Sciatic nerve (tissue), 2 donors: ENCODE measurements at places on chromosomes 7 and 10. TPM values are rescaled to one million over a fixed set of nuclear protein-coding genes. Genes with fewer than 3 reads are reported as not detected.
A peak's percentile ranks its signal among the peaks of the same experiment; 100 is the strongest.

GRCh38 chr10:69825604-69826003 lies 23.9 kb downstream of the COL13A1 start:
- DNase-seq, result no peak

DNA sequence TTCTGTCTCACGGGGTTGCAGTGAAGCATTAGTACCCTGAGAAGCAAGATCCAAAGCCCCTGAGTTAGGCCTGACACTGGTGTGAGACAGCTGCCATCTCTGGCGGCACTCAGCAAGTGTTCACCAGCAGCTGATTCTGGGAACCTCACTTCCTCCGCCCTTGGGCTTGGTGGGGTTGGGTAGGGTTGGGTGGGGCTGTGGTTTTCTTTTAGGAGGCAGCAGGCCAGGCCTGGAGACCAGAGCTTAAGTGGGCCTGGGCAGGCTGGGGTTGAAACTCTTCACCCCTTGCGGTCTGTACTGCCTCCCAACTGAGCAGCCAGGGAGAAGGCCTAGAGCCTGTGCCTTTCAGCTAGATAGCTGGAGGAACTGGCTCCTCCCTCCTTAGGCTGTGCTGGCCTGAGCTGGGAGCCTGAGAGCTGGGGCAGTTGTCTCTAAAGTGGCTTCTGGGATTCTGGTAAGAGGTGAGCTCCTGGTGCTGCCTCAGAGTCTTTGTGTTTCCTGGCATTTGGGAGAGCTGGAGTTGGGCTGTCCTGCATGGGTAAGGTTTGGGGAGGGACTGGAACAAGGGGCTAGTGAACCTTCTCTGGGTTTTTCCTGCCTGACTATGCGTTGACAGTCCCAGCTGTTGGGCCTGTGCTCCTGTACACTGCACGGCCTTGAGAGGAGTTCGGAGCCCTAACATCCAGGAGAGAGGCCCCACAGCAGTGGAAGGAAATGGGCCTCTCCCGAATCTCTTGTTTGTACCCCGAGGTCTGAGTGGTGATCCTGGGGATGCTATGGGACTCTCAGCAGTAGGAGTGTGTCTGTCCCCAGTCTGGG lies 5.1 kb downstream of the TSPAN14 start:
- peak; percentile 83 for DNase-seq

DNA sequence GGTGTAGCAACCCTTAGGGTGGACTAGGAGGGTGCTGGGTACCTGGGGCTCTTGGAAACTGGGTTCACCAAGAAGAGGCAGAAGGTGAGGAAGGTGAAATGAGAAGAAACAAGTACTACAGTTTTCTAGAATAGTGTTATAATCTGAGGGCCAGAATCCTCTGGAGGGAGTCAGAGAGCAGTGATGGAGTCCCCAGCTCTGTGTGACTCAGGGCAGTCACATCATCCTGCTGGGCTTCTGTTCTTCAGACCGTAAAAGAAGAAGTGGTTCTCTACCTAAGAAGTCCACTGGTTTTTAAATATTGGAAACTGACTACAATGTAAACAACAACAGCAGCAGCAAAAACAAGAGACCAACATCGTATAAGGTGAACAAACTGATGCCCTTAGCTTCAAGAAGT lies 197.3 kb downstream of the PRPF18 start:
- no peak for DNase-seq

DNA sequence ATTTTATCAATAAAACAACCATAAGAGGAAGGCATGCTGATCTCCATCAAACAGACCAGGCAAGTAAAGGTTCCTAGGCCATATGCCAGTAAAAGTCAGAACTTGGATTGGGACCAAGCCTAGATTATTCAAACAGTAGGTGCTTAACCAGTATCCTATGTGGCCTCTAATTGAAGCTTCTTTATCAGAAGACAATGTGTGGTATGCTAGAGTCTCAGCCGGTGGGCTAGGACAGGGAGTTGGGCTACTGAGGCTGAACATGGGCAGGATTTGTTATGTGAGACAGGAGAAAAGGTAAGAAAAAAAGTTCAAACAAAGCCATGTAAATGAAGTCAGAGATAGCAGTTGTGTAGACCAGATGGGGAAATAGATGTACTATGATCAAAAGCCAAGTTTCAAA lies 413.7 kb upstream of the GHITM start:
- no peak for DNase-seq

- DNase-seq, result no peak
These were observed 15.6 kb downstream of the SEM1 start for GRCh38 chr7:96694082-96694481.

The SPDYE2B gene
- total RNA-seq, result not detected

- no peak for DNase-seq
These were observed 37.8 kb upstream of the ZNF365 start for GRCh38 chr10:62336404-62336803.

DNA sequence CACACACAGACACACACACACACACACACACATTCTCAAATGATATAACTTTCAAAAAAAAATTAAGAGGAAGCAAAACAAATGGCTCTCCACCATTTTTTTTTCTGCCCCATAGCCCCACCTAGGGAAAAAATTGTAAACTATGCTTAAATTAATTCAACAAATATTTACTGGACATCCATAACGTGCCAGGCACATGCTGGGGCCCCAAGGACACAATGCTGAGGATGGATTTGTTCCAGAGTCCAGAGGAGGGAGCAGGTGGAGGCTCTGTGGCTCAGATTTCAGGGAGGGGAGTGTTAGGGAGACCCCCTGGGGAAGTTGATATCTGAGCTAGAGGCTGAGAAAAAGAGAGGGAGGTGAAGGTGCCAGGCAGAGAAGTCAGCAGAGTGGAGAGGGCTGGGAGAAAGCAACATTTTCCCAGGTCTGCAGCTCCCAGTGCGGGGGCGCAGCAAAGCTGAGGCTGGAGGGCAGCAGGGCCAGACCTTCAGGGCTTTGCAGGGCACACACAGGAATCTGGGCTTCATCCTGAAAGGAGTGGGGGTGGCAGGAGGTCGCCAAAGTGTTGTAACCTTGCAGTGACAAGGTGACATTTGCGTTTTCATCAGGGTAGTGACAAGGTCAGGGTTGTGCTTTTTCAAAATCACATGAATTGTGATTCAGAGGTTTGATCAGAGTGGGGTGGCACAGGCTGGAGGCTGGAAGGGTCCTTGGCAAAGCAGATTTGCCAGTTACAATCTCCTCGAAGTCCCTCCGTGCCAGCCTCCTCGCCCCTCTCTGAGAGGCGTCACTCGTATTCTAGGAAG lies 261.6 kb downstream of the WDR11 start:
- DNase-seq, result no peak

The FFAR4 gene
- 0.31 TPM for total RNA-seq
